ENCODE measurements at places on chromosomes 5 and 9.
A peak's percentile ranks its signal among the peaks of the same experiment; 100 is the strongest.

DNA sequence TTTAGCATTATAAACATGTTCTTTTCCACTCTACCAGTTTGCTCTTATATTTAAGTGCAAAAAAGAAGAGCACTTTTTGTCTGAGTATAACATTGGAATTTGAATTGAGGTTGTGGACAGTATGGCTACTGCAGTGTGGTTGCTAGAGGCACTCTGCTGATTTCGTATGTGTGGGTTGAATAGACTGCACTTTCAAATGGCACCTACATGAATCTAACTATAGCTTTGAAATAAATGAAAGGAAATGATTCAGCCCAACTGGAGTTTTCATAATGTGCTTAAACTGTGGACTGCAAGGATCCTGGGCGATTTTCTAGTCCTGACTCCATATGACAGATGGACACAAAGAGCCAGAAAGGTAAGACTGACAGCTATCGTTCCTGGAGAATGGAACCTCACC, 657.6 kb upstream of the RIOK2 start:
- DNase-seq: no peak

- DNase-seq: peak; percentile 22
Observed at GRCh38 chr9:131366761-131367401, 27.0 kb upstream of the PRRC2B start.

DNA sequence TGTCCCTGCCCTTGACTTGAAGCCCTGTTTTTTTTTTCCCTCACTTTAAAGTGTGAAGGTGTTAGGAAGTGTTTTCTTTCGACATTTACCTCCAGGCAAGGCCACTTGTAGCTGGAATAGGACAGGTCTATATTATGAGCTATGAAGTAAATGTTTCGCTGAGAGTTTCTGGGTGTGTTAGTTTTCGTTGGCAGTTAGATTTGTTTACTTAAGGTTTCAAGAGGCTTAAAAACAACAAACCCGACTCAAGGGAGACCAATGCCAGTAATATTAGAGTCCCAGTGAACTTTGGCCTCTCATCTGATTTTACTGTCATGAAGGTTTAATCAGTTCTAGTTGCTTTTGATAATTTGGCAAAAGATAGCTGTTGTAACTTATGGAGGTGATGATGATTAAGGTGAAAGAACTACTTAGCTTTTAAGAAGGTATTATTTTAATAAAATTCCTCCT, 25.2 kb downstream of the OCLN start:
- DNase-seq: no peak

DNA sequence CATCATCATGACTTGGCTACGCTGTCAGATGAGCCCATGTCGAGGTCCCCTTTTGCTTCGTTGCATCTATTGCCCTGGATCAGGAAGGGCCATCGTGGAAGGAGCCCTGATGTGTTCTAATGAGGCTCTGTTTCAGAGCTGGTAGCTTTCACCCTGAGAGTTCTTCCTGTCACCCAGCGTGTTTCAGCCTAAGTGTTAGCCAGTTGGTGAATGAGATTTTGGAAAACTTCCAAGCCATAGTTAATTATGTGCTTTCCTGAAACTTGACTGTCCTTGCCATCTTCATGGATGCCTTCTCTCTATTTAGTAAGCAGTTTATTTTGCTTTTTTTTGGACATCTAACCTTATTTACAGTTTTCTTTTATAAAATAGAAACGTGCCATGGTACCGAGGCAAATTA, 1695.4 kb upstream of the WWC1 start:
- no peak for DNase-seq

DNA sequence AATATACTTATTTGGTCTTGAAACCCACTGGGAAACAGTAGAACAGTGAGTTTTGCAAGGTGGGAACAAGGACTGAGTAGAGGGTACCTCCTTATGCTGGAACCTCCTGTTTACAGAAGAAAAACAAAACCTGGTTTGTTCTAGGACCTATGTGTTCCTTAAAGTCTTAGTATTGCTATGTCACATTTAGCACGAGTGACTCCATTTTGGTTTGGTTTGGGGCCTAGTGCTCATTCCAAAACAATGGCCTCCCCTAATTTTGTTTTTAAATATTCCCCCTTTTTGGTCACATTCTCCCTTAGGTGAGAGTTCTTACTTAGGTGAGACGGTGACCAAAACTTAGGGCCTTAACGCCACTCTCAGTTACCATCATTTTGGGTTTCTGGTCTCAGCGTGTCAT, 6.2 kb upstream of the NANS start:
- DNase-seq: no peak

- no peak for DNase-seq
Observed at GRCh38 chr9:106893088-106893487, 30.1 kb downstream of the ZNF462 start.

DNA sequence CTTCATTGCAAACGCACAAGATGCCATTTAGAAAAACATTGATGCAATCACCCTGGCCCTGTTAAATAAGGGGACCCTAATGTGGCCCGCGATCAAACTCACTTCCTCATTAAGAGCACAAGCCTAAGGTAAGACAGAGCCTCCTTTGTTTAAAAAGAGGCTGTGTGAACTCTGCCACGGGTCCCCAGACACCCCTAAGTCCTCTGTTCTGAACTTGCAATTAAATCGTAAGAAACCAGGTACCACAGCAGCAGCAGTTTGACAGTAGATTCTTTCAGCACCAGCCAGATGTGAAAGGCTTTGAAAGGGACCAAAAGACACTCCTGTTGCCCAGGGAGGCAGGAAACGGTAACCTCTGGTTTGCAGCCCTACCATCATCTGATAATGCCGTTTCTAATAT, 346.3 kb downstream of the TMEM167A start:
- no peak for DNase-seq

- DNase-seq: no peak
Observed at GRCh38 chr5:56829137-56829908, 14.0 kb downstream of the MAP3K1 start.

Measured in NCI-H446 (cell line).